Stimulated activated CD8-positive, alpha-beta memory T cell treated with anti-CD3 and anti-CD28 coated beads, Interleukin-15, amount 100 ng/mL, for 4 hours (primary cell): ENCODE measurements at places on chromosomes 5 and 9.
A peak's percentile ranks its signal among the peaks of the same experiment; 100 is the strongest.

- no peak for DNase-seq
These were observed 16.6 kb upstream of the HEMGN start for GRCh38 chr9:97954550-97954989.

- DNase-seq = peak; percentile 24
These were observed 59.4 kb upstream of the TNFSF8 start for GRCh38 chr9:114989600-114990410.

DNA sequence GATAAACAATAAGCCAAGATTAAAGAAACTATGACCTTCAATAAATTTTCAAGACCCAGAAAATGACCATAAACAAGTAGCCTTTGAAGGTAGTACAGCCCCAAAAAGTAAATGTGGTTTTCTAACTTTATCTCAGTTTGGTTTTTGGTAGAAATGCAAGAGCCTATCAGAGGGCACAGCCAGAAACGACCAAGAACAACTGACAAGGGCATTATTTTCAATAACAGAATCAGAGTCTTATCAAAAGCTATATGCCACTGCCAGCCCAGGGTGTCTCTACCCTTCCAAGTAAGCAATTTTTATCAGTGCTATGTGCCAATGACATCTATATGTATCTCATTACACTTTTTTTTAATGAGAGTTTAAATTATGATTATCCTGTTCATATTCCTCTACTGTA, 11.8 kb upstream of the SPINK6 start:
- DNase-seq = no peak

DNA sequence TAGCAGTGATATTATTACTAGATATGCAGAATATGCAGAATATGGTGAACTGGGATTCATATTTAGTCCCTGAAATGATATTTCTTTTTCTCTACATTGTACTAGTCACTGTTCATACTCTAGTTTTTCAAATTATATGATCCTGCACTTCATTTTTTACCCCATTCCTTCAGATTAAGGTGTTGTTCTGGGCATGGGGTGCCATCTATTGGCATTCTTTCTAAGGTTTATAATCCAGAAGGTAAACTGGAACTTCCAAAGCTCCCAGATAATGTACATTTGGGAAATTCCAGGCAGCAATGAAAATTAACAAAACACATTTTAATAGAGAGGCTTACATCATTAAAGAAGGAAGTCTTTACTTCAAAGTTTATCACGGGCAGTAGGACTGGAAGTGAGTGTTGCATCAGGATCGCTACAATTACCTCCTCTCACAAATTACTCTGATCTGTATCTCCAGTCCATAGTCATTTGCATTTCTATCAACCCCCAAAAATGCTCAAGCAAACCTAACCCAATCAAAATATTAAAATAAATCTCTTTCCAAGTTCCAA, 12.5 kb downstream of the RFX3 start:
- DNase-seq = no peak

GRCh38 chr5:173554038-173554955, 62.2 kb downstream of the BOD1 start:
- no peak for DNase-seq

- no peak for DNase-seq
These were observed 309.6 kb upstream of the RFX3 start for GRCh38 chr9:3835393-3835792.

DNA sequence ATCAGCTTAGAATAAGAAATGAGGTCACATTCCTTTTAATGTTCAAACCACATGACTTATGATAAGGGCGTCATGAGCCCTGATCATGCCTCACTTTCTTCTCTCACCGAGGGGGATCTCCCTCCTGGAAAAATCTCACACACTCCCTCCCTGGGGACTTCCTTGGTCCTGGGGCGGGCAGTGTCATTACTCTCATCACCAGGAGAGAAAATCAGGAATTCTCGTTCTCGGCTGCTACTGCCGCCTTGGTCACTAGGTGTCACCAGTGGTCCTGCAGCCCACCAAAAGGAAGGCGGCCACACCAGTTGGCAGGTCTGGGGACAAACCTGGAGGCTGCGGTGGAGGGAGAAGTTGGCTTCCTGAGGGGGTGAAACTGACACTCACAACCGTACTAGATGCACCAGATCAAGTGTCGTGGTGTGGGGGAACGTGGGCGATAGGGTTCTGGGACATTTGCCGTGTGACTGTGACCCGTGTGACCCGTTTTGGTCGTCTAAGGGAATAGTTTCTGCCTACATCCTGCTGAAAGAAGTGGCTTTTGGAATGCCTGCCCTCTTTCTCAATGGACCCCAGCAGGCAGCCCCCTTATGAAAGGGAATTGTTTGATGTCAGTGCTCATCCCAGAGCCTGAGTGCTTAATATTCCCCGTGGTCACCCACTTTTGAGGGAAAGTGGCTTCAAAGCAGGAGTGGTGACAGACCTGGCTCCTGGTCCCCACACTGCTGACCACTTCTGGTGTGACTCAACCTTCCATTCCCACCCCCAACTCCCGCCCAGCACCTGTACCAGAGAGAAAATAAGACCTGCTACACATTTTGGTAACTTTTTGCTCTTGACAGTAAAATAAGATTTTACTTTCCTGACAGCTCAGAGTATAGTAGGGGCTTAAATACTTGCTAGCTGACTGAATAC, 63.2 kb downstream of the ACER2 start:
- DNase-seq = peak; percentile 16

DNA sequence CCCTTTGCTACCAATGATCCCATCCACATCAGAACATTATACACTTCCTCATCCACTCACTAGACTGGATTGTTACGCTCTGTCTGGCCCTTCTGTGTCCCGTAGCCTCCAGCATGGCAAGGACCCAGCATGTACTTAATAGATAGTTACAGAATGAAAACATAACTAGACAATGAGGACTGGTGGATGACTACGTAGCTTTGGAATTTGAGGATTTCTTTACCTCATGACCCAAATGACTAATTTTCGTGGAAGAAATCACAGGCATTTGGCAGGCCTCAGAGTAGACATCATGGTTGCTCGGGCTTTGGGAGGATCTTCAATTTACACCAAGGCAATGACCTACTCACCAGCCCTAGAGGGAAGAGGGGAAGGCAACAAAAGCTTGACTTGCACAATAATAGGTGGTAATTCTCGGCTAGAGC, 299.8 kb downstream of the TLE1 start:
- DNase-seq = no peak

DNA sequence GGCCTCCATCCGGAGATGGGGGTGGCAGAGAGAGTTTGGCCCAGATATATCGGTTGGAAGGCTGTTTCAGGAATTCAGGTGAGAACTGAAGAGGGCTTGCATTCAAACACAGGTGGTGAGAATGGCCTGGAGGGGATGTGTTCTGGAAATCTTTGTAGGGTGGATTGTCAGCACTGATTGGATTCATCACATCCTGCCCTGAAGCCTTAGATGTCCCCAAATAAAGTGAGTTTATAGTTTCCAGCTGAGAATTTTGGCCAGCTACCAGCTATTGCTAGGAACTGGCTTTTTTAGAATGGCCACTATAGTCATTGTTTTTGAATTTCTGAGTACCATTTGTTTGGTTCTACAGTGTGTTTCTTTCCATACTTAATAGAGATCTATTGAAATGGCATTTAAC, 46.1 kb upstream of the ANKH start:
- no peak for DNase-seq

DNA sequence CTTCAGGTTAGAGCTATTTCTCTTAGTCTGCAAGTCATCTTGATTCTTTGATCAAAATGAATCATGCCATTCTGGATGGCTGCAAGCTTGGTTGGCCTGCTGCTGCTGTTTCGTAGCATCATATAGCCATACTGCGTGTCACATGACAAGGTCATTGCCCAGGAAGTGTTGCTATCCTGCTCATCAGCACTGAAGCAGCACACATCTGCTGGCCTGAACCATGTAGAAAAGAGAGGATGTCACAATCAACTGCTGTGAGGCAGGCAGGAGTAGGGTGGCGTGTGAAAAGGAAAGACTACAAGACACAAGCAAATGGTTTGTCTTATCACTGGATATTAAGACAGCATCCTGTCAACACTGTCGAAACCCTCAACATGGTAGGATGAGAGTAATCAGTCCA, 376.7 kb upstream of the RORB start:
- DNase-seq = no peak

- no peak for DNase-seq
These were observed 33.9 kb downstream of the OLFML2A start for GRCh38 chr9:124810663-124811355.

- DNase-seq = no peak
These were observed 379.5 kb upstream of the GRAMD2B start for GRCh38 chr5:126043688-126044087.

GRCh38 chr5:111735583-111736270, 21.3 kb downstream of the NREP start:
- no peak for DNase-seq

- no peak for DNase-seq
These were observed 32.9 kb downstream of the RAB24 start for GRCh38 chr5:177270653-177271052.

GRCh38 chr5:112681481-112681908, 56.2 kb upstream of the APC start:
- DNase-seq = no peak

DNA sequence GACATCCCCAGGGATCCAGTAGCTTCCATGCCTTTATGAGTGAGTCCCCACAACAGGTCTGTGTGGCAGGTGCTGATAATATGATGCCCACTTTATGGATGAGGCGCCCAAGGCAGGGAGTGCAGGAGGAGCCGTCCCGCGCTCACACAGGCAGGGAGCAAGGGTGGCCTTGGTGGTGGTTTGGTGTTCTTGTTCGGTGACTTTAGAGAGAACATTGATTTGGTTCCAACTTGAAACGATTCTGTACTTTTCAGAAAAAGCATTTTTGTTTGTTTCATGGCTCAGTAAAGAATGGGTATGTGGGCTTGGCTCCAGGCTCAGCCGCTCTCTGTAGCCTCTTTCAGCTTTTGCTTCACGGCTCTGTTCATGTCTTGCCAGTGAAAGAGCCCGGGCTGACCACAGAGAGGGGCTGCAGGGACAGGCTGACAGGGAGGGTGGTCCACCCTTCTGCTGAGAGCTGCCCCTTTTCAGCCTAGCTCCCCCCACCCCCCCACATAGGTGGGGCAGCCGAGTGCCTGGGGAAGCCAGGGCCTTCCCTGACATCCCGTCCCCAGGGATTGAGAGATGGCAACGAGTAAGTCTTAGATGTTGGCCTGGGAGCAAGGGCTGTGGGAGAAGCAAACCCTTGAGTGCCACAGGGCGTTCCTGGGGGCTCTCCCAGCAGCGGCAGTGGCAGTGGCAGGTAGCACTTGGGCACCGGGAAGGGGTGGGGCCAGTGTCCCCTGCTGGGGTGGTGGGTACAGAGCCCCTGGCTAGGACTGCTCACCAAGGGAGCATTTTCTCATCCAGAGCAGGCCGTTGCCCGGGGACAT, 28.0 kb downstream of the NCS1 start:
- DNase-seq = no peak

- DNase-seq = no peak
These were observed 5.2 kb upstream of the RPL26L1 start for GRCh38 chr5:172953776-172954675.

DNA sequence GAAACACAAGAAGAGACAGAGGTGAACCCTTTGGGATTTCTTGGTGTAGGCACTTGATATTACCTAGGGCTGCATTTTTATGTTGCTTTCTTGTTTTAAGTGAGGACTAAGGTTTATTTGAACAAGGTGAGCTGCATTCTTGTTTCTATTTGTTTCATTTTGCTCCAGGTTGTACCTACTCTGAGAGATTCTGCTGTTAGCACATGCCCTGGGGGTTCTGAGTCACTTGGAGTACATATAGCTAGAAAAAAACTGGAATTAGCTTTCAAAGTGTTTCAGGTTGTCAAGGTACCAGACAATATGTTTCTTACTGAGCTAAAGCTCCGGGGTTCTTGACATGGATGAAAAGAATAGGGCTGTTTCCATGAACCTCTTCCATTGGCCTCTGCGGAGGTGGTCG, 299.4 kb downstream of the ICE1 start:
- DNase-seq = no peak

GRCh38 chr5:76204713-76205112, 121.5 kb downstream of the SV2C start:
- no peak for DNase-seq

- no peak for DNase-seq
These were observed 18.3 kb downstream of the PTGES2 start for GRCh38 chr9:128109050-128109709.

GRCh38 chr9:126494746-126495145, 119.0 kb upstream of the LMX1B start:
- DNase-seq = no peak

GRCh38 chr5:2048664-2049063, 165.9 kb upstream of the IRX4 start:
- DNase-seq = no peak
